ENCODE measurements at places on chromosomes 1 and 21.

DNA sequence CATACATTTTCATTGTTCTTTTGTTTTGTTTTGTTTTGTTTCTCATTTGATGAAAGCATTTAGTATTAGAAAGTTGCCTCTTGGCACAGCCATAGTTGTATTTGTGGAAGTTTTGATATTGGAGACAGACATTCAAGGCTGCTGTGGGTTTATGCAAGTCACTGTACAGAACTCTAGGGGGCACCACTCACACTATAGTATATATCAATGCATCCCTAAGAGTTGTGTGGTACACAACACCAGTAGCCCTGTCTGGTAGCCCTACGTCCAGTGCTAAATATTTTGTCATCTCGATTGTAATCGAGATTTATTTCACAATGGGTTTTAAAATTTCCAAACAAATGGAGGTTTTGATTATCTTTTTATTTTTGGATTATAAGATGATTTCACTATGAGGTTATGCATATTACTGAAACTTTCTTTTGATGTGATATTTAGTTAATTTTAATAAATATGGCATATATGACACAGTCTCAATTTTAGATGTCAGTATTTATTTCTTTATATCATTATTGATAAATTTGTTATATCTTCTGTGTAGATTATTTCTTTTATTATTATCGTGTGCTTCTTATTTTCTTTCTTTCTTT, 112.2 kb downstream of the NR5A2 start:
- no peak for DNase-seq

GRCh38 chr1:11052839-11053757, 6.1 kb upstream of the MASP2 start:
- no peak for DNase-seq

GRCh38 chr1:9200441-9200840, 34.1 kb upstream of the H6PD start:
- no peak for DNase-seq

DNA sequence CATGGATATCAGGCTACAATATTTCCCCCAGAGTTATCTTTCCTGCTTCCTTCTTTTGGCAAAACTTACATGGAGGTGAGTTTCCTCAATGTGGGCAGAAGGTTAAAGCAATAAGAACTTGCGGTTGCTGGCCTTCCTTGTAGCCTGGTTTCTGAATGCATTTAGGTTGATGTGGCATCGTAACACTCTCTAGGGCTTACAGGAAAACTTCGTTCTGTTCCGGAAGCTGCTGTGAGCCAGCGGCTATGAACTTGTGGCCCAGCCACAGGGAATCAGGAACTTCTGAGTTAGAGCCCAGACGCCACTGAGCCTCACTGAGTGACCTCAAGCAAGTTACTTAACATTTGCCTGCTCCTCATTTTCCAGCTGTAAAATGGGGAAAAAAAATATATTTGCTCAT, 623.4 kb upstream of the ADAMTS5 start:
- no peak for DNase-seq

GRCh38 chr1:160048335-160048734, 16.5 kb upstream of the PIGM start:
- no peak for DNase-seq

DNA sequence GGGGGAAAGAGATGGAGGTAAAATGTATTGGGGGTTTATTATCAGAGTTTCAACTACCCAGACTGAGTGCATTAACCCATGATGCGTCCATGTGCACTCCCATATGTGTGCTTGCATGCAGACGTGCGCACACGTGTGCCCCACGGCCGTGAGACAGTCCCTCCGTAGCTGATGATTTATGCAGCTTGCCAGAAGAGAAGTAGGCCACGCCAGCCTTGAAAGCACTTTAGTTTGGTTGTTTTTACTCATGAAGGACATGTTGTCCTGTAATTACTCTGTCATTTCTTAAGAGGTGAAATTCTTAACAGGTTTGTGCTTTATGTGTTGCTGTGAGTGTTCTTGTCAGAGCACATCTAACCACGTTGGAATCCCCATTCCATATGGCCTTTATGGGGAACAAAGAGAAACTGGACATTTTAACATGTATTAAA, 467.8 kb downstream of the LMO4 start:
- DNase-seq = no peak

GRCh38 chr1:177798614-177799013, 171.2 kb downstream of the SEC16B start:
- DNase-seq = no peak

- no peak for DNase-seq
Observed at GRCh38 chr1:211099393-211099792, 34.6 kb downstream of the KCNH1 start.

GRCh38 chr1:225655509-225656258, 2.8 kb upstream of the ENAH start:
- DNase-seq = peak; percentile 62

GRCh38 chr1:30916296-30916695, 7.7 kb upstream of the SDC3 start:
- DNase-seq = no peak

DNA sequence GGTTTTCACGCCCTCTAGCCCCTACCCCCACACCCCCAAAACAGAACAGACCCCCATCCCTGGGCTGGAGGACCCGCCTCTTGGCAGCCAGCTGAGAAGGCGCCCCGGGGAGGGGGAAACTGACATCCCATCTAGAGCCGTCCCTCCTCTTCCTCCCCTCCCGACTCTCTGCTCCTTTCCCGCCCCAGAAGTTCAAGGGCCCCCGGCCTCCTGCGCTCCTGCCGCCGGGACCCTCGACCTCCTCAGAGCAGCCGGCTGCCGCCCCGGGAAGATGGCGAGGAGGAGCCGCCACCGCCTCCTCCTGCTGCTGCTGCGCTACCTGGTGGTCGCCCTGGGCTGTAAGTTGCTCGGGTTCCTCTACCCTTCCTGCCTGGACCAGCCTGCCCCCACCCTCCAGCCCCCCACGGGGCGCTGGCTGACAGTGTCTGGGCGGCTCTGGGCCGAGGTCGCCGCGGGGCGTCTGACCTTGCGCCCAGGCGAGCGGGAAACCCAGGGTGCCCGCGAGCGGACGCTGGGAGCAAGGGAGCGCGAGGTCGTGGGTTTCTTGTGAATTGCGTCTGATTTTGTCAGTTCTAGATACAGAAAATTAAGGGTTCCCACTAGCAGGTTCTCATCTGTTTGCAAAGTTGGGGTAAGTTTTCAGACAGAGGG, 618 bp downstream of the JAM2 start:
- peak; percentile 4 for DNase-seq

GRCh38 chr1:10835822-10836421, 39.5 kb upstream of the CASZ1 start:
- no peak for DNase-seq

DNA sequence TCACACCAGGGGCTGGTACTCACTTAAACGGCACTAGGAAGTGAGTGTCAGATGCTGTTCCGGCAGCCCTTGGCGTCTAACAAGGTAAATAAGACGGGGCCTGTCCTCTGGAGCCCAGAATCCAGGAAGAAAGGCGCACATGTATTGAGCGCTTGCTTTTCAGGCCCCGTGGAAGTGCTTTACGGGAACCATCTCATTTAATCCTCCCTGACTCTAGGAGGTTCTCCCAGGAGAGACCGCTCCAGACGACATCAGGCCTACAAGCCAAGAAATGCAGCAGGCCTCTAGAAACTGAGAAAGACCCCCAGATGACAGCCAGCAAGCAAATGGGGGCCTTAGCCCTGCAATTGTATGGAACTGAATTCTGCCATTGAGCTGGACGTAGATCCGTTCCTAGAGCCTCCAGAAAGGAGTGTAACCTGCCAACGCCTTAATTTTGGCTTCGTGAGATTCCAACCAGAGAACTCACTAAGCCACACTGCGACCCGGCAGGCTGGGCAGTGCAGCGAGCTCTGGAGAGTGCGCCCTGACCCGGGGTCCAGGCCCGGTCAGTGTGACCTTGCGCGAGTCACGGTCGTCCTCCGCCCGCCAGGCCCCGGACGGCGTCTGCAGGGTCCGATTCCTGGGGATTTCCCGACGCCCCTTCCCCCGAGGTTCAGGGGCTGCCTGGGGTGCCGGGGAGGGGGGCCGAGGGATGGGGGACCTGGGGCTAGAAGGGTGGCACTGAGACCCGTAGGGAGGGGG, 532 bp upstream of the MANEAL start:
- DNase-seq = no peak

DNA sequence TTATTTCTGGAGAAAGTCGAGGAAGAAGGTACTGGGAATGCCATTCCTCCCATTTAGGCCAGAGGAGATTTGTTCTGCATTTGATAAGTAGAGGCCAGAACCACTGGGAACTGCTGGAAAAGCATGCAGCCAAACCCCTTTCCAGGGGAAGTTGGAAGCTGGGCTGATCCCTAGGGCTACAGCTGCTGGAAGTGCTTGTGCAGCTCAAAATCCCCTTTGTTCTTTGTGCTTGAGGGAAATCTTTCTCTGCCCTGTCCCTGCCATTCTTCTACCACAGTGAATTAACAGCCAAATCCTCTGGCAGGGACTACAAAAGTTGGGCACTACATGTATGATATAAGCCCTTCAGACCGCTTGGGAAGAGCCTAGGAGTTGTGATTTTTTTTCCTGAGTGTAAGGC, 734.1 kb downstream of the LRRIQ3 start:
- no peak for DNase-seq

- no peak for DNase-seq
Observed at GRCh38 chr1:209190591-209191261, 392.8 kb upstream of the CAMK1G start.

GRCh38 chr1:215005078-215005477, 77.5 kb upstream of the KCNK2 start:
- no peak for DNase-seq

DNA sequence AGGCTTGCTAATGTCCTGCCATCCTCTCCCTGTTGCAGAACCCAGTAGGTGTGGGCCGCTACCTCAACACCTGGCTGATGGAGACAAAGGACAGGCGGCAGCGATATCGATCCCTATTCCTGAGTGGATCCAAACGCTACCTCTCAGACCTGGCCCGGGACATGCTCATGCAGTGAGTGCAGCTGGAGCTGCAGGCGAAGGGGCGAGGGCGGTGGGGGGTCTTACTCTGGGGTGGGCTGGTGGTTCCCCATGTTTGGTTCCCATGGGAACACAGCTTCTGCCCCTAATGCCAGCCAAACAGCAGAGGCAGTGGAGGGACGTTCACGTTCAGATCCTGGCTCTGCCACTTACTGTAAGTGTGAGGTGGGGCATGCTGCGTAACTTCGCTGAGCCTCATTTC, 15.8 kb upstream of the TTC22 start:
- no peak for DNase-seq

- DNase-seq = no peak
Observed at GRCh38 chr1:91729621-91730358, 156.2 kb downstream of the TGFBR3 start.

GRCh38 chr1:156804572-156805243, 11.9 kb downstream of the SH2D2A start:
- no peak for DNase-seq

DNA sequence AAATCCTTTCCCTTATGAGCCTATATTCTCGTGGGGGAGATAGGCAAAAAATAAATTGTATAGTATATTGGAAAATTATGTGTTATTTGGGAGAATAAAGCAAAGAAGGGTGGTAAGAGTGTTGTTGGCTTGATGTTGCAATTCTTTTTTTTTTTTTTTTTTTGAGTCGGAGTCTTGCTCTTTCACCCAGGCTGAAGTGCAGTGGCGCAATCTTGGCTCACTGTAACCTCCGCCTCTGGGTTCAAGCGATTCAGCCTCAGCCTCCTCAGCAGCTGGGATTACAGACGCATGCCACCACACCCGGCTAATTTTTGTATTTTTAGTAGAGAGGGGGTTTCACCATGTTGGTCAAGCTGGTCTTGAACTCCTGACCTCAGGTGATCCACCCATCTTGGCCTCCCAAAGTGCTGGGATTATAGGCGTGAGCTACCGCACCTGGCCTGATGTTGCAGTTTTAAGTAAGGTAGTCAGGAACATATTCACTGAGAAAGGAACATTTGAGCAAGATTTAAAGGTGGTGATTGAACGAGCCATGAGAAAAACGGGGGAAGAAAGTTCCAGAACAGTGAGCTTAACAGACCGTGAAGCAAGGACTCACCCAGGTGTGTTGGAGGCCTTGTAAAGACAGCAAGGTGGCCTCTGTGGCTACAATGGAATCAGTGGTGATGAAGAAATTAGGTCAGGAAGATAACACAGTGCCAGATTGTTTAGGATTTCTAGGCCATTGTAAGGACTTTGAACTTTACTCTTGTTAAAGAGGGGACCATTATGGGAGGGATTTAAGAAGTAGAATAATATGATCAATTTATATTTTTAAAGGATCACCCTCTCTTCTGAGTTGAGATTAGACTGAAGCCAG, 45.8 kb downstream of the RPRD2 start:
- no peak for DNase-seq

DNA sequence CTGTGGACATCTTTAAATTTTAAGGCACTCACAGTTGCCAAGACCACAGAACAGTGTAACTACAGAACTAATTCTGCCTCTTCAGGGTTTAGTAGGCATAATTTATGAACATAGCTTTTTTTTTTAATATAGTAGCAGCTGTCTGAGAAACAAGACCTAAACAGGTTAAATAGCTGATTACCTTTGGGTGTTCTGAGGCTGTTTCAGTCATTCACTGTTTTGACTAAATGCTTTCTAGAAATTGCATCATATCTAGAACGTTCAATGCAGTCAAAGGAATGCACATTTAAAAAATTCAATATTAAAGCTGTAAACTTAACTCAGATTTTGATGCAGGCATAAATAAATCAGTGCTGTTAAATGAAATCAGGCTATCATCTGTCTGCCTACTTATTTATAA, 101.6 kb downstream of the BRINP3 start:
- DNase-seq = no peak

DNA sequence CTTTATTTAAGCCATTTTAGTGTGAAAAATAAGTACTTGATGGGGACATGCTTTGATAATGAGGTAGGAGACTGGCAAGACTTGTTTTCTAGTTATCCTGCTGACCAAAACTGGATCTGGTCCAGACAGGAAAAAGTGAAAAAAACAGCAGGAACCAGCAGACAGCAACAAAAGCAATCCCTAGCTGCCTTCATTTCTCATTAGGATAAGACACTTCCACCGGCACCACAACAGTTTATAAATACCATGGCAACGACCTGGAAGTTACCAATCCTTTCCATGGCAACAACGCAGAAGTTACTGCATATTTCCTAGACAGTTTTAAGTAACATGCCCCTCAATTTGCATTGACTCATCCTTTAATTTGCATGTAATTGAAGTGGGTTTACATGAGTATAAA, 993.8 kb upstream of the NCAM2 start:
- no peak for DNase-seq

- DNase-seq = peak; percentile 23
Observed at GRCh38 chr1:154182344-154183045, 9.4 kb downstream of the TPM3 start.

GRCh38 chr1:8351693-8352470, 34.0 kb downstream of the SLC45A1 start:
- DNase-seq = no peak
